ENCODE measurements at places on chromosomes 1 and 21.

GRCh38 chr21:26207021-26207420 is 36.5 kb upstream of the APP start:
- no peak for DNase-seq

GRCh38 chr1:186768906-186769305 is 59.8 kb upstream of the PLA2G4A start:
- no peak for DNase-seq

- no peak for DNase-seq
These were observed 34.9 kb downstream of the SSBP3 start for GRCh38 chr1:54371038-54371941.

DNA sequence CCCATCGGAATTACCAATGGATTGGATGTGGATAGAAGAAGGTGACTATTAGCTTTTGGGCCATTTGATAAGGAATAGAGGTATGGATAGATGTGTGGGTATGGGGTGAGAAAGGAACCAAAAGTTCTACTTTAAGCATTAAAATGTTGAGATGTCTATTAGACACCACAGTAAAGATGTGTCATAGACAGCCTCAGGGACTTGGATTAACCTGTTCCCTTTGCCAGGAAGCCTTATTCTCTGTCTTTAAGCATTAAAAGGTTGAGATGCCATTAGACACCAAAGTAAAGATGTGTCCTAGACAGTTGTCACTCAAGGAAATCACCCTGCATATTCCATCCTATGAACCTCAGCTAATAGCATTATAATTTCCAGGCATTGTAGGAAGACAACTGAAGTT is 11.0 kb upstream of the DENND1B start:
- DNase-seq, result no peak

- no peak for DNase-seq
These were observed 40.7 kb upstream of the DHCR24 start for GRCh38 chr1:54927472-54928240.

DNA sequence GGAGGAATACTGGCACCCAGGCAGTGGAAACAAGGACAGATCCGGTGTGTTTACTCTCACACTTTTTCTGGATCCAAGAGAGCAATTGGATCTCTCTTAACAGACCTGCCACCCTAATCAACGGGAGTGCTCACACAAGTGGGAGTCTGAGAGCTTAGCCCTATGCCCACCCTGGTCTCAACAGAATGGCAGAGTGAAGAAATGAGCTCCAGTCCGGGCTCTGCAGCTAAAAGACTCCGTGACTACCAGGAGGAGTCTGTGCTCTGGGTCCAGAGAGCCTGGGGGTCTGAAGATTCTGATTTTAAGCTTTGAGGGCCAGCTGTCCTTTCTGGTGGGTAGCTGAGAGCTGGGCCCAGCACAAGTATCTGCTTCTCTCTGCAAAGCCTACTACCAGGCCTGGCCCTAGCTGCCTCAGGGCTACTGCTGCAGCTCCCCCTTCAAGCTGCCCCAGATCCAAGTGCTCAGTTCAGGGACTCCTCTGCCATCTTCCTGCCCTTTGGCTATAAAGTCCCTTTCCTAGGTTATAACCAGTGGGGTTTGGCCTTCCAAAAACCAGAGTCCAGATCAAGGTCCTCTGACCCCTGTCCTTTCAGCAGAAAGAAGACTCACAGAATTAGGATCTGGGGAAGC is 3.9 kb downstream of the S100A9 start:
- no peak for DNase-seq

- DNase-seq, result no peak
These were observed 82.1 kb upstream of the ARHGEF16 start for GRCh38 chr1:3372317-3372716.

GRCh38 chr1:65317866-65318653 is 8.7 kb downstream of the DNAJC6 start:
- no peak for DNase-seq

GRCh38 chr1:107328087-107328486 is 187.2 kb downstream of the NTNG1 start:
- DNase-seq, result no peak

DNA sequence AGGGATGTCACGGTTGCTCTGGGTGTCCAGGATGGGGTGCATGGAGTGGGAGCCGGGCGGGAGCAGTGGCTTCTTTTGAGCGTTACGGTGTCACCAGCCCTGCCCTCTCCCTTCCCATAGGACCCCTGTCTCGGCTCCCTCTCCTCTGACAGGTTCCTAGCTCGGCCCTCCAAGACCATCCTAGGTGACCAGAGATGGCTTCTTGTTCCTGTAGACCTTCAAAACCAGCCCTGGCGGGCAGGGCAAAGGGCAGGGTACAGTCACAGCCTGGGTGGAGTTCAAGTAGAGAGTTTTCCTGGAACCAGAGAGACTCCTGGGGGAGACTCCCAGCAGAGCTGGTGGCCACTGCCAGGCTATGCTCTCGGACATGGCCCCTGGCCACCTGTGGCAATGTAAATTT is 345.6 kb upstream of the AJAP1 start:
- no peak for DNase-seq

GRCh38 chr1:3910049-3910731 is 10.1 kb upstream of the C1orf174 start:
- no peak for DNase-seq

DNA sequence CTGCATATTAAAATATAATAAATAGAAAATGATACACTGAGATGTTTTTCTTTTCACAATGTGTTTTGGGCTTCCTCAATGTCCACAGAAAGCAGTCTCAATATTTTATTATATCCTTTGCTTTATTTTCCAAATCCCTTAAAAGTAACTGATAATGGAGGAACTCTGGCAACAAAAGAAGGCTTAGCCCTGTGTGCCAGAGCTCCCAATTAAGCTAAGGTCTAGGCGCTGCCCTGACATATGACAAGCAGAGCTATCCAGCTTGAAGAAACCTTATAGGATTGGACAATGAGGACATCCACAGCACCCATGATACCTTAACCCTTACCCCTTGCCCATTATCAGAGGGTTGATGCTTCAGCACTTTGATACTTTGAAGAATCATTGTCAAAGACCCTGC is 12.9 kb upstream of the SHCBP1L start:
- no peak for DNase-seq

GRCh38 chr1:154970631-154971340 is at the start of gene SHC1:
Gene SHC1 (minus strand): TSS chr1:154970747. CDS start chr1:154970526, 221 bp downstream.
- DNase-seq, result no peak

DNA sequence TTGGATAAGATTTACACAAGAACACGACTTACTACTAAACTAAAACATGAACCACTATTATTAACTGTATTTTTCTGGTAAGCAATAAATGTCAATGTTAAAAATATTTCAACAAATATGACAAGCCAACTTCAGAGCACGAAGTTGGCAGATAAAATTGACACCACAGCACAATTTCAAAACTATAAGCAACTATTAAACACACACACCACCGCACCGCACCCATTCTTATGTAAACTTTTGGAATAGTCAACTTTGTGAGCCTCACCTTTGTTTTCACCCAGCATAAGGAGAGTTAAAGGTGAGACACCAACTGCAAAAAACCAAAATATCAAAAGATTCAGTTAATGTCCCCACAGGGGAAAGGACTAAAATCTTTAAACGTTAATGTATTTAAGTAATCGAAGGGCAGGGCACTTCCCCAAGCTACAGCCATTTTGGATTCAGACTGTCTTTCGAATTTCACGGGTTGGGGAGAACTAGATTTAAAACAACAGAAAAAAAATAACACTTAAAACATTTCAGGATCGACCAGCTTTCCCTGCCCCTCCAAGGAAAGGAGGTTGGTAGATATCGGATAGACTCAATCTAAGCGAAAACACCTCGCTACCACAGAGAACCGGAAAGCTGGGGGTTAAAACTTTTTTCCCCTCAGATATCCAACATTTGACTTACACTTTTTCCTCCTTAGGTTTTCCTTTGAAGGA is 872 bp downstream of the GPBP1L1 start:
- DNase-seq, result no peak

GRCh38 chr1:176745945-176746344 is 283.0 kb downstream of the PAPPA2 start:
- no peak for DNase-seq

DNA sequence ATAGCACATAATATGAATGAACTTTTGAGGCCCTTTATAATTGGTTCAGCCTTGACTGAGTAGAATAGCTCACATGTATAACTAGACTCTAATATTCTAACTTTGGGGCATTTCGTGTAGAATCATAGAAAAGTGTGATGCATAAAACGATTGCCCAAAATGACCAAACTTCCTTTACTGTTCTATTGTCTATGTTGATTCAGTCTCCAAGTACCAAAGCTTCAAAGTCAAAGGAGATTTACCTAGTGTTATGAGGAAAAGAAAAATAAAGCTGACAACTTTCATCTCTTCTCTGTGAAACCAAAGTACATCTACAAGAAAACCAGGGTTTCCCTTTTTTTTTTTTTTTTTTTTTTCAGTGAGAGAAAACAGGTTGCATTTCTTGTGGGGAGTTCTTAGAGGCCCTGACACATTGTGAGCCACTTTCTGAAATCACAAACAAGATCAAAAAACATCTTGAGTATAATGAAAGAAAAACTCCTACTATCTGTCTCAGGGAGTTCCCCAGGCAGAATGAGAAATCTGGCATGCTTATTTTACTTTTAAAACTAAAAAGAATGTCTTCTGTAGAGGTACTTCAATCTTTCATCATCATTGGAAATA is 183.4 kb downstream of the TNFSF18 start:
- DNase-seq, result no peak

GRCh38 chr1:86018283-86018923 is 138.2 kb downstream of the COL24A1 start:
- no peak for DNase-seq

DNA sequence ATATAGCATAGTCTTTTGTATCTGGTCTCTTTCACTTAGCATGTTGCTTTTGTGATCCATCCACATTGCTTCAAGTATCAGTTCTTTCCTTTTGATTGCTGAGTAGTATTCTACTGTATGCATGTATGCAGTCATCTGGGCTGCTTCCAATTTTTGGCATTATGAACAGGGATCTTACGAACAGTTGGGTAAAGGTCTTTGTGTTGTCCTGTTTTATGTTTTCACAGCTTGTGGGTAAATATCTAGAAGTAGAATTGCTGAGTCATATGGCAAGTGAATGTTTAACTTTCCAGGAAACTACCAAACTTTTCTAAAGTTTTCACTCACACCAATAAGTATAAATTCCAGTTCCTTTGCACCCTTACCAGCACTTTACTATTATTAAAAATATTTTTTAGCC is 60.9 kb downstream of the LHX4 start:
- no peak for DNase-seq

DNA sequence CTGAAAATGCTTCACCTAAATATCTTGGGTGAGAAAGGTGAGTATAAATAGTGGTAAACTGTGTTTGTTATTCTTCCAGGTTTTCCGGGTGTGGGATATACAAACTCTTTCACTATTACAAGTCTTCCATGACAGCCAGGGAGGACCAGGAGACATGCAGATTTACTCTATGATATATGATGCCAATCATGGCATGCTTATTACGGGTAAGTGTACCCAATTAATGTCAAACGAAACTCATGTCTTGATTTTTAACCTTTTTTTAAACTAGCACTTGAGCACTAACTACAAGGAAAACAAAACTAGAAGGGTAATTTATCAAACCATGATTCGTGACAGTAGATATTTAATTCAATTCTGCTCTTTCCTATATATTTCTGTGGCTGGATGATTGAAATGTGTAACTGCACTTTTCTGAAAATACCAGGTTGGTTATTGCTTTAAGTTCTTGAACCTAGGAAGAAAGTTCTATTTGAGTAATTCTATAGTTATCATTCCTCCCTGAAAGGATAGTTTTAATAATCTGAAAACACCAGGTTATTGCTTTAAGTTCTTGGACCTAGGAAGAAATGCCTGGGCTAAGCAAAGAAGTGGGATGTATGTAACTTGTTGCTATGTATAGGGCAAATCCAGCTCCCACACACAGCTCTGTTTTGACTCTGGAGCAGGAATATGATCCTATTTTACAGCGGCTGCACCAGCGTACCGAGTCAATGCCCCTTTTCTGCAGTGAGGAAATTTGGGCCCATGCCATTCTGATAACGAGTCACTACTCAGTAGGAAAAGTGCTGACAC is 86.4 kb downstream of the WDR64 start:
- DNase-seq, result no peak

DNA sequence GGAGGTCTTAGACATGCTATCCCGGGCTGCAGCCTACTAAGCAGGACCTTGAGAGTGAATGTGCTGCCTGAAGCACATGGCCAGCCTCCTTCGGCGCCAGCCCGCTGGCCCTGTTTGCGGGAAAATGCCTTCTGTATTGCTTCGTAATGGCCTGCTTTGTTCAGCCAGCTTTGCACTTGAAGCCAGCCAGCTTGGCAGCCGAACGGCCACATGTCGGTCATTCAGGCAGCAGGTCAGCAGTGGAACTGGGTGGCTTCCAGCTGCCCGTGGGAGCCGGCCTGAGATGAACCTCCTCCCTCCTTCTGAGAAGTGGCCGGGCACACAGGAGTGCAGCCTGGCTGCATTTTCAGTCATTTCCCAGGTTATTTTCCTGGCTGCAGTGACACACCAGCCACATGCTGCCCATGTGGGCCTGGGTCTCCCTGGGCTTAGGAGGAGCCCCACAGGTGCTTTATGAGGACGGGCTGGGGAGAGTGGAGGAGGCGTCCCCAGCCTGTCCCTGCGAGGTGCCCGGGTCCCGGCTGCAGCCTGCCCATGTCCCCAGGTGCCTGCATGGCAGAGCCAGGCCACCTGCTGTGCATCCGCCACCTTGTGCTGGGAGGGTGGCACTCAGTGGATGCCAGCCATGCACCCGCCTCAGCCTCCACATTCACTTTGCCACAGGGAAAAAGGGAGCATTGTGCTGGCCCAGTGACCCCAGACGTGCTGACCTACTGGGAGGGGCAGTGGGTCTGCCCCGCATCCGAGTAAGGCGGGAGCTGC is 103.5 kb downstream of the SIK1 start:
- no peak for DNase-seq

DNA sequence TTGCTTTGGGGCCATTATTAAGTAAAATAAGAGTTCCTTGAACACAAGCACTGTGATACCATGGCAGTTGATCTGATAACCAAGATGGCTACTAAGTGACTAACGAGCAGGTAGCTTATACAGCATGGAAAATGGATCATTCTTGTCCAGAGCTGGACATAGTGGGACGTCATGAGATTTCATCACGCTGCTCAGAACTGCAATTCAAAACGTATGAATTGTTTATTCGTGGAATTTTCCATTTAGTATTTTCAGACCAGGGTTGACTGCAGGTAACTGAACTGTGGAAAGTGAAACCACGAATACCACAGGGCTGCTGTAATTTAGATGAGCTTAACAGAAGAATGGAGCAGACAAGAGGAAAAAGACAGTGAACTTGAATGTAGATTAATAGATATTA is 38.9 kb downstream of the CCDC18 start:
- no peak for DNase-seq

DNA sequence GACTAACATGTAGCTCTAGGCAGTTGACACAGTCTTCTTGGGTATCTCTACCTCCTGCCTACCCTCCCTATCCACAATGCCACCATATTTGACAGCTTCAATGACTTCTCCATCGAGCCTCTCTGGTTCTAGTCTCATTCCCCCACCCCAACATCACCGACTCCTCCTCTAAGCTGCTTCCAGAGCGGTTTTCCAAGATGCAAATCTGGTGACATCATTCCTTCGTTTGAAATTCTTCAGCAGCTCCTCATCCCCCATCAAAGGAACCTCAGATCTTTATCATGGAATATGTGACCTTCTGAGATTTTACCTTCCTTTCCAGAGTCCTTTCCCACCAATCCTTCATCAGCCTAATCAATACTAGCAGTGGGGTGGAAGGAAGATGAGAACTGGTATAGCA is 352.4 kb upstream of the RUNX1 start:
- DNase-seq, result no peak

GRCh38 chr1:60153961-60154360 is 80.4 kb upstream of the C1orf87 start:
- DNase-seq, result no peak
